ENCODE measurements at places on chromosomes 12 and 14.
A peak's percentile ranks its signal among the peaks of the same experiment; 100 is the strongest.

DNA sequence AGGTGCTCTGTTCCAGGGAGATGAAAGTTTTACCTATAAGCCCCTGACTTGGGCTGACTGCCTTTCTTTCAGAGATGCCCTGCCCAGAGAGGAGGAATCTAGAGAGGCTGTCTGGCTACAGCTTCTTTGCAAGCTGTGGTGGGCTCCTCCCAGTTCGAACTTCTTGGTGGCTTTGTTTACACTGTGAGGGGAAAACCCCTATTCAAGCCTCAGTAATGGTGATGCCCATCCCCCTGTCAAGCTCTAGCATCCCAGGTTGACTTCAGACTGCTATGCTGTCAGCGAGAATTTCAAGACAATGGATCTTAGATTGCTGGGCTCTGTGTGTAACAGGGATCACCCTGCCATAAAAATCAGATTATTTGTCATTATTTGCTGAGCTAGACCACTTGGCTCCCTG lies 377.6 kb downstream of the FLRT2 start:
- DNase-seq, result no peak

GRCh38 chr14:34104489-34105397 lies 153.9 kb upstream of the EGLN3 start:
- no peak for DNase-seq

DNA sequence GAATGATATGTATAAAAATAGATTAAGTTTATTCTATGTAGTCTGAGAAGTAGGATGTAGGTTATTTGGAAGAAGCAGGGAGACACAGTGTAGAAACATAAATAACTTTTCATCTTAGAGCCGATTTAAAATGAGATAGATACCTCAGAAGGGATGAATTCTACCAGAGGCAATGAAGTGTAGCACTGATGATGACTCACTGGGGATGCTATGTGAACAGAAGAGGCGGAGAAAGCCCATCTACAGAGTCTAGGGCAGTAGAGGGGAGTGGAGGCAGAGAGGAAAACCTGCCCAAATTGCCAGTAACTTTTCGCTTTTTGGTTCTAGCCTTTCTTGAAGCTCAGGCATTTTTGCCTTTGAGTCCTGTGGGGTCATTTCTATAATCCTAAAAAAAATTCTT lies 451.8 kb downstream of the ATP23 start:
- no peak for DNase-seq

DNA sequence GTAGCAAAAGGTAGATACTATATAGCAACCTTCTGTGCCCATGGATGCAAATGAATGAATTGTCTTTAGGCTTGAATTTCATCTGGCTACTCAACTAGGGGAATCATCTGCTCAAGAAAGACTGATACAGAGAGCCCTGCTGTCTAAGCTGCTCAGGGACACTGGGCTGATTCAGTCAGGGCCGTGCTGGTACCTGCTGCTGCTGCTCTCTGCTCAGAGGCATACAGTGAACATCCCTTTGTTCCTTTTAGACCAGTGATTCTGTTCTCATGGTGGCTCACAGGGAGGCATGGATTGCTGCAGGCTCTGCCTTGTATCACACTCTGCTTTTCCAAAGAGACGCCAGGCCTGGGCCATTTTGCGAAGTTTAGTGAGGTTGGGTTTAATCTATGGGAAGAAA lies 14.1 kb downstream of the EIF2B2 start:
- DNase-seq, result no peak

GRCh38 chr12:5083955-5084849 lies 40.5 kb downstream of the KCNA5 start:
- DNase-seq, result peak; percentile 31

GRCh38 chr12:82833481-82833880 lies 146.8 kb downstream of the TMTC2 start:
- no peak for DNase-seq

DNA sequence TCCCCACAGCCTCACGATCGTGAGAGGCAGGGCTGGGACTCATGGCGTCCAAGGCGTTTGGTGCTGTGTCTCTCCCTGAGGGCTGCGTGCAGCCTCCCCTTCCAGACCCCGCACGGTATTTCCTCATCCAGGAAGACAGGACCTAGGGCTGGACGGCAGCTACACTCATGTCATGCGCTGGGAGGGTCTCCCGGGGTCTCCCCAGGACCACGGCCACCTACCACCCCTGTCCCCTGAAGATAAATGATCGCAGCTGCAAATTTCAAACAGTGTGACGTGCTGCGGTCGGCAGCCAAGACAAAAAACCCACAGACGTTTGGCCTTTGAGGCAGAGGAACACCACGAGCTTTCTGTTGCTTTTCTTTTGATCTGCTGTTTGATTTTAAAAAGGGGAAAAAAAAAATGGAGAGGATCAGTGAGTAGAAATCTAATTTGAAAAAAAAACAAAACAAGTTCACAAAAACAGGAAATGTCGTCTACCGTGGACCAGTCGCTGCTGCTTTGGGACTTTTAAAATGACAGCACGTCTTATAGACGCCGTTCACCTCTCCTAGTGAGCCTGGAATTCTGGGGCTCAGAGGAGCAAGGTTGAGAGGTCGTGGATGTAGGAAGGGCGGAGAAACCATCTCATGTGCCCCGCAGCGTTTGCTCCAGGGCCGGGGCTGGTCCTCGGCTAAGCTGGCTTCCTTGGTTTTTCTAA lies 237.6 kb downstream of the SLC41A2 start:
- DNase-seq, result peak; percentile 63

GRCh38 chr12:51028126-51028812 lies 2.1 kb upstream of the SLC11A2 start:
- peak; percentile 40 for DNase-seq

DNA sequence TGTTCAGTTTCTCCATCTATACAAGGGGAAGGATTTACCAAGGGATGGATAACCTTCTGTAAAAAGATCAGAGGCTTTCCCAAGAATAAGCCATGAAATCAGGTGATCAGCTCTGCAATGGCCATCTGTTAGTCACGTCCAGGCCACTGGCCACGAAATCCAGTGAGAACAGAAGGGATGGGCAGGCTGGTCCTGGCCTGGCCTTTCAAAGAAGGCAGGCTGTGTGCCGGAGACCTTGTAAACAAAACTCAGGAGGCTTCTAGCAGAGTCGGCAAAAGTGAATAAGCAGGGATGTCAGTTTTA lies 68.5 kb downstream of the RNF34 start:
- DNase-seq, result no peak

DNA sequence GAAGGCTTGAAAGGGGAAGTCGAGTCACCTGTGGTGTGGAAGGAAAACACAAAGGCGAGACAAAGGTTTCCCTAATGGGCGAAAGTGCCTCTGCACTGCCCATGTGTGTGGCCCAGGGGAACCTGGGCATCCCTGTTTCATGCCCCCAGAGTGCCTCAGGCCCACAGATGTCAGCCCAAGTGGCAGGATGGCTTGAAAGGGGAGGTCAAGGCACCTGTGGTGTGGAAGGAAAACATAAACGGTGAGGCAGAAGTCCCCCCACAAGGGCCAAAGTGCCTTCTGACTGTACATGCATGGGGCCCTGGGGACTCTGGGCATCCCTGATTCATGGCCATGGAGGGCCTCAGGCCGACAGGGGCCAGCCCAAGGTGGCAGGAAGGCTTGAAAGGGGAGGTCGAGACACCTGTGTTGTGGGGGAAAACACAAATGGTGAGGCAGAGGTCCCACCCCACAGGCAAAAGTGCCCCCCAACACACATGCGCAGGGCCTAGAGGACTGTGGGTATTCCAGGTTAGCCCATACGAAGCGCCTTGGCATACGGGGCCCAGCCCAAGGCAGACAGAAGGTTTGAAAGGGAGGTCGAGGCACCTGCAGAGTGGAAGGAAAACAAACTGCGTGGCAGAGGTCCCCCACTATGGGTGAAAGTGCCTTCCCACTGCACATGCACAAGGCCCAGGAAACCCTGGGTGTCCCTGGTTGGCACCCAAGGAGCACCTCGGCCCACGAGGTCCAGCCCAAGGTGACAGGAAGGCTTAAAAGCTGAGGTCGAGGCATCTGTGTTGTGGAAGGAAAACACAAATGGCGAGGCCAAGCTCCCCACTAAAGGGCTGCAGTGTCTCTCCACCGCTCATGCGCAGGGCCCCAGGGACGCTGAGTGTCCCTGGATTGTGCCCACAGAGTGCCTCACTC lies 382.3 kb downstream of the ALG10 start:
- no peak for DNase-seq

- no peak for DNase-seq
Measured at GRCh38 chr12:102961466-102961855, 4.0 kb downstream of the ASCL1 start.

DNA sequence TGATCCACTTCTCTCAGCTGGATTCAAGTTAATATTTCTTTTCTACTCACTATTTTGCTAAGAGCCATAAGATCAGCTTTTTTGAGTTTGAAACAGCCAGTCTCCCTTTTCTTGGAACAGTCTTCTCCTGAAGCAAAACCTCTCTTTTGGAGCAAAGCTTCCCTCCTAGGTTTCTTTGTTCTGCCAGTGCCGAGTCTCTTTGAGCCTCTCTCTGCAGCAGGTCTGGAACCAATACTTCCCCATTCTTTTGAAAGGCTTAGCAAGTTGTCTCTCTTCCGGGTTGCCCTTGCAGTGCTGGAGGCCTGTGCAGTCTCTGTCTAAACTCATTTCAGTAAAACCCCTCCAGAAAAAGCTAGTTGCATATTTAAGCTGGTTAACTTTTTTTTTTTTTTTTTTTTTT lies 454.8 kb downstream of the NOVA1 start:
- DNase-seq, result no peak

- no peak for DNase-seq
Measured at GRCh38 chr12:26704214-26704613, 128.8 kb downstream of the ITPR2 start.

DNA sequence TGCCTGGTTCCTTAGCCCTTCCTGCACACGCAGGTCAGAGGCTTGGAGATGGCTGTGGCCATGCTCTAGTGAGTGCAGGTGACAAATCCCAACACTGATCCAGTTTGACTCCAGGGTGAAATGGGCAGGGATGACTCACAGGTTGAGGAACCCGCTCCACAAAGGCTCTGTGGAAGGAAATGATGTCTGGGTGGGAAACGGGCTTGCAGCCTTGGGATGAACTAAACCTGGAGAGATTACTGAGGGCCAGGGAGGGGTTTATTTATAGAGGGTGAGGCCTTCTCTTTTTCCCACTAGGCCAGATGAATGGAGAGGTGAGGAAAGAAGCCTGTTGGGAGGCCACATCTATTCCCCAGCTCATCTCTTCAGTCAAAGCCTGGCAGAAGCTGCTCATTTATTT lies 29.3 kb upstream of the EMP1 start:
- DNase-seq, result no peak
